ENCODE measurements at places on chromosomes 11 and 22. TPM values are rescaled to one million over a fixed set of nuclear protein-coding genes. Genes with fewer than 3 reads are reported as not detected.

The TAF1D gene
- total RNA-seq, result 164 TPM

The SELENOM gene
- 16.2 TPM for total RNA-seq

The ARHGEF17 gene
- total RNA-seq, result 19.3 TPM

The WNT11 gene
- 18.3 TPM for total RNA-seq

The OR8D1 gene
- total RNA-seq, result under 0.01 TPM

The OR52E8 gene
- not detected for total RNA-seq

The SLC17A6 gene
- total RNA-seq, result not detected

The MS4A1 gene
- total RNA-seq, result 1.6 TPM

The HOATZ gene
- total RNA-seq, result not detected

The TM7SF2 gene
- 8.4 TPM for total RNA-seq

The OR2AG2 gene
- total RNA-seq, result not detected

The SGSM1 gene
- under 0.01 TPM for total RNA-seq

The TRIM68 gene
- 6.8 TPM for total RNA-seq

The MB gene
- total RNA-seq, result 84.5 TPM

The SMTNL1 gene
- total RNA-seq, result 69.9 TPM

The SOX6 gene
- 50.1 TPM for total RNA-seq

The NLRP6 gene
- total RNA-seq, result not detected

The GAL3ST3 gene
- under 0.01 TPM for total RNA-seq

The SERGEF gene
- total RNA-seq, result 16.2 TPM

The GAB4 gene
- total RNA-seq, result not detected

The ANGPTL5 gene
- 1.6 TPM for total RNA-seq

The KBTBD3 gene
- total RNA-seq, result 3.1 TPM

The SLCO2B1 gene
- 9.4 TPM for total RNA-seq

The TCN1 gene
- total RNA-seq, result 1.6 TPM

The OR2D2 gene
- total RNA-seq, result not detected

The MMP7 gene
- total RNA-seq, result not detected

The CARD18 gene
- total RNA-seq, result not detected

The SLC22A6 gene
- total RNA-seq, result not detected

The SEPTIN5 gene
- 28.7 TPM for total RNA-seq

The SHISA8 gene
- total RNA-seq, result 1.0 TPM

The FAM89B gene
- total RNA-seq, result 14.6 TPM
